ENCODE measurements at places on chromosomes 7 and 10.

- DNase-seq, result no peak
Measured at GRCh38 chr7:29480451-29480850, 83.2 kb upstream of the PRR15 start.

DNA sequence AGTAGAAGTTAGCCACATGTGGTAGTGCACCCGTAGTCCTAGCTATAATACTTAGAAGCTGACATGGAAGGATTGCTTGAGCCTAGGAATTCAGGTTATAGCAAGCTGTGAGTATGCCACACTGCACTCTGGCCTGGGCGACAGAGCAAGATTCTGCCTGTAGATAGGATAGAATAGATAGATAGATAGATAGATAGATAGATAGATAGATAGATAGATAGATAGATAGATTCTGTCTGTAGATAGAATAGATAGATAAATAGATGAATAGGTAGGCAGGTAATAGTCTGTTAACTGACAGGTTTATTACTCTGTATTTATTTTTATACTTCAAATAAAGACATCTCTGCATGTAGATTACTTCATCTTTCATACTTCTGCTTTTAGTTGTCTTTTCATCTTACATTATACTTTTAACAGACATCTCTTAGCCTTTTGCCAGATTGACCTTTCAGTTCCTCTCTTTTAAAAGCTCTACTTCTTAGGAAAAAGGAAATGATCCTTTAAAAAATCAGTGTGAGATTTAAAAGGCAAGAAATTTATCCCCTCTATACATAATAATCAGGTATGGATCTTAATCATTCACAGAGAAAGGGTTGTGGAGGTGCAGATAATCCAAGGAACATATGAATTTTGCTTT is 31.8 kb downstream of the CCAR1 start:
- no peak for DNase-seq

GRCh38 chr10:99975942-99976809 is 33.6 kb downstream of the DNMBP start:
- no peak for DNase-seq

DNA sequence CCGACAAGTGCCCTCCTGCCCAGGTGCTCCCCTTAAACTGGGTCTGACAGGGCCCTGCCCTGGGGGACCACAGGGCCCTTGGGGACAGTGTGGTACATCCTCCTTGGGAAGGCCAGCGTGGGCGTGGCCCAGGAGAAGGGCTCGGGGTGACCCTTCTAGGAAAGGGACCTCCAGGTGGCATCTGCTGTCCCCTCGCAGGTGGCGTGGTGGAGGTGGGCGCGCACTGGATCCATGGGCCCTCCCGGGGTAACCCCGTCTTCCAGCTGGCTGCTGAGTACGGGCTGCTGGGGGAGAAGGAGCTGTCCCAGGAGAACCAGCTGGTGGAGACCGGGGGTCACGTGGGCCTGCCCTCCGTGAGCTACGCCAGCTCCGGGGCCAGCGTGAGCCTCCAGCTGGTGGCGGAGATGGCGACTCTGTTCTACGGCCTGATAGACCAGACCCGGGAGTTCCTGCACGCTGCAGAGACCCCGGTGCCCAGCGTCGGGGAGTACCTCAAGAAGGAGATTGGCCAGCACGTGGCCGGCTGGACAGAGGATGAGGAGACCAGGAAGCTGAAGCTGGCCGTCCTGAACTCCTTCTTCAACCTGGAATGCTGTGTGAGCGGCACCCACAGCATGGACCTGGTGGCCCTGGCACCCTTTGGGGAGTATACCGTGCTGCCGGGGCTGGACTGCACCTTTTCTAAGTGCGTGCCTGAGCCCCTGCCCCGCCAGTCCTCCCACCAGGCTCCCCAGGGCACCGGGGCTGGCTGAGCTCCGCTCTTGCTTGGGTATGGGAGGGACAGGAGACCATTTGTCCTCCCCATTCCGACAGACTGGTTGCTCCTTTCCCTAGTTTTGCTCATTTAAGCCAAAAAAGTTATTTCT is 972 bp downstream of the PAOX start:
- no peak for DNase-seq

GRCh38 chr7:17548014-17548653 is 249.7 kb downstream of the AHR start:
- no peak for DNase-seq

GRCh38 chr10:70540789-70541360 is 61.7 kb downstream of the PRF1 start:
- DNase-seq, result no peak

DNA sequence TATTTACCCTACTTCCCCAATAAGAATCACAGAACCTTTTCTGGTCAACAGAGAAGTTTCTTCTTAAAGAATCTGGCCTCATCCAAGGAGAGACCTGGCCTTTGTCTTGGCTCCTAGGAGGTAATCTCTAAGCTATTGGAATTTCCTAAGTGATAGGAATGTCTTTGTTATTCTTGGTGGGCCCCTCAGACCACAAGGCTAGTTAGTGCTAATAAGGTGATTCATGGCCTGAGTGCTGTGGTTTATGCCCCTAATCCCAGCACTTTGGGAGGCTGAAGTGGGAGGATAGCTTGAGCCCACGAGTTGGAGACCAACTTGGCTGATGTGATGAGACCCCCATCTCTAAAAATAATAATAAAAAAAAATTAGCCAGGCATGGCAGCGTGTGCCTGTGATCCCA is 60.0 kb upstream of the CYP2C18 start:
- DNase-seq, result peak; percentile 53

DNA sequence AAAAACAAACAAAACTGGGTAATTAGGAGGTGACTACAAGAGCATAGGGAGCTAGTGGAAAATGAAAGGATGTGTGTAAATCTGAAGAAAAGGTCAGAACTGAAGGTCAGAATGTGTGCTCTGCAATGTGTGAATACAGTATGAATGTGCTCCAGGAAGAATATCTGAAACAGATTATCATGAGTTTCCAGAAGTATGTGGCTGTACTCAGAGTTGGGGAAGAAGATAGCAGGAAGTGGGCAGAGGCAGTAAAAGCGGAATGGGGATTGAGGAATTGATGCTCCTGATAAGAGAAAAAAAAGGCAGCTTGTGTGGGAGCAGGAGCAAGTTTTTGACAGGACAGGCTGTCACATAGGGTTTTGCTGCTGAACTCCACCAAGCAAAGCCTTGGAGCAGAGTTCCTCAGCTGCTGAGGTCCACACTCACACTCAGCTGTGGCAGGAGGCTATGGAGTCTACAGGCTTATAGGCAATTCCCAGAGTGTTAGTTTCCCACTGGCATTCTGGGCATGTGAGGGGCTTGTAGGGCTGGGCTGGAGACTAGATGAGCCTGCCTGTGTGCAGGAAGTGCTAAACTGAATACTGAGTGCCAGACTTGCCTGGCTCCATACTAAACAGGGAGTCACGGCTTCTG is 22.9 kb downstream of the H2AZ2 start:
- DNase-seq, result no peak

DNA sequence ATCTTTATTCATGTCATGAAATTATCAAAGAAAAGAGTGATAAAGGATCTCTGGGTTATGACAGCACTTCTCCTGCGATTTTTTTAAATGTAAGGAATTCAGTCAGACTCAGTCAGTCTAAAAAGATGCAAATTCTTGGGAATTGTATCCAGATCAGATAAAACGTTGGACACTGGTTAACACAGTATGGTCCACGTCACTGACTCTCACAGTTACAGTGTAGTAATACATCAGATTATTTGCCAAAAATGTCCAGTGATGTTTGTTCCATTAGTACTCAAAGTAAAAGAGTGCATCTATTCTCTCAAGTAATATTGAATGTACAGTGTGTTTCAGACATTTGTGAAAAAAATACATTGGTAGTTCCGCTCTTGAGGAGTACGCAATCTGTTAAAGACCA is 224.5 kb downstream of the PCDH15 start:
- no peak for DNase-seq

All from kidney tubule cell (primary cell).